Hematopoietic multipotent progenitor cell (in vitro differentiated cells): ENCODE measurements at places on chromosomes 1 and 21.

DNA sequence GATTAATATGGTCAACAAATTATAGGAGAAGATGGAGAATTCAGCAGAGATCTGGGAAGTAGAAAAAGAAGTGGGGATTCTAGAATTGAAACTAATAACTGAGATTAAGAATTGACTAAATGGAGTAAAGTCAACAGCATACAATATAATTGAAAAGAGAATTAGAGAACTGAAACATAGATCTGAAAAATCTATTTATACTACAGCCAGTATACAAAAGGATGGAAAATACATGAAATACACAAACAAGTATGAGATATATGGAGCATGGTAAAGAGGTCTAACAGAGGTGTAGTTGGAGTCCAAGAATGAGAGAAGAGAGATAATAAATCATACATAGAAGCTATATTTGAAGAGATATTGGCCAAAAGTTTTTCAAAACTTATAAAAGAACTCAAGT is 235.2 kb downstream of the FGGY start:
- no peak for DNase-seq

GRCh38 chr1:169043823-169044222 is 62.7 kb upstream of the ATP1B1 start:
- peak; percentile 16 for DNase-seq

- no peak for DNase-seq
Observed at GRCh38 chr1:74571493-74571800, 59.0 kb upstream of the LRRC53 start.

- peak; percentile 56 for DNase-seq
Observed at GRCh38 chr1:93692983-93693591, 11.4 kb upstream of the BCAR3 start.

- DNase-seq = no peak
Observed at GRCh38 chr1:153447498-153448170, 12.8 kb downstream of the S100A7 start.

DNA sequence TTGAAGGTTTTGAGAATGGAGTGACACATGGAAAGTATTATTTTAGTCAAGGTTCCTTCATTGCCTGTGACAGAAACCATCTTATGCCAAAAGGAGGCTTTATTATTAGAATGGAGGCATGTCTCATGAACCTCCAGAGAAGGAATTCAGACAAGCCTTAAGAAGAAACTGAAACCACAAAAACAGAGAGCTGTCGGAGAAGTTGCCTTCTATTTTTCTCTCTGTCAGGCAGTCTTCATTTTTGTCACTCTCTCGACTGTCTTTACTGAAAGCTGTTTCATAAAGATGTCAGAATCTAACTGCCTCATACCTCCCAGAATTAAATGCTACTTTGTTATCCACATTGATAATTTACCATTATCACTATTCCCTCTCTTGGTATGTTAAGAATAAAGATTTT is 434.7 kb upstream of the ADGRL4 start:
- DNase-seq = no peak

GRCh38 chr1:229106526-229107125 is 164.3 kb upstream of the RAB4A start:
- DNase-seq = no peak

DNA sequence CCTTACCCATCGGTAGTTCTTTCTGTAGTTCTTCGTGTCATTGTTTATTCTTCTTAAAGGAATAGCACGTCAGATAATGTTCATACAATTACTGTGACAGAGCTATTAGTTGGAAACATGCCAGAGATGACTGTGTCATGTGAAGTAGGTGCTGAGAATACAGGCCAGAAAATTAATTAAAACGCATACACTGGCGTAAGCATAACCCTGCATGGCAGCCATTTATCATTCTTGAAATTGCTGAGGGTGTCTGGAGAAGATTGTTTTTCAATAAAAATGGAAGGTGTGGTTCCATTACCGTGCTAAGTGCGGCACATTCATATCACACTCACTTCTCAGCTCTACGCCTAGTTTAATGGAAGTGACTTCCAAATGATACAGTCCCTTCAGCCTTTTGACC is 7.8 kb downstream of the ETS2 start:
- no peak for DNase-seq

DNA sequence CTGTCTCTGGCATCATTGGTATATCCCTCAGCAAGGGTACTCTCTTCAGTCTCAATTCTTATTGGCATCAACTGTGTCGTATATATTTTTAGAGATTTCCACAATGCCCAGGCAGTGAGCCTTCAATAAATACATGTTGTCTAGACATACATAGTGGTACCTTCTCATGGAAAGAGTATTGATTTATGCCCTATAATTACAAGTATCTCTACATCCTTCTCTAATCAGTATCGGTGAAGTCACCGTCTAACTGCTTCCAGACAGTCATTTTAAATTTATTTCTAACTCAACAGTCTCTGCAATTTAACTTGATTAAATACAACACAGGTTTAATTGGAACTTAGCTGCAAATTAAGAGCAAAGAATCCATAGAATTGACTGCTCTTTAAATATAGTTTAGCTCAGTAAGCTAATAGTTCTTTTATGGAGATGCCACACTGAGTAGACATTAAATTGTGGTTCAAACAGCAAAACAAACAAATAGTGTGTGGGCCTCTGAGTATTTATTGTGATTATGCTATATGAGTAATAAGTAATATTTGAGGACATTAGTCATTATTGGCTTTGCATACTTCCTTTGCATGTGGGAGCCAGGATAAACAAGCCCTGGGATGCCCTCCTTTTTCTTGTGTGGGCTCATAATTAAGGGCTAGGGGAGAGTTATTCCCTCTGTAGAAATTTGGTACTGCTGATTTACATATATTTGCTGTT is 126.9 kb upstream of the DUSP10 start:
- DNase-seq = no peak

DNA sequence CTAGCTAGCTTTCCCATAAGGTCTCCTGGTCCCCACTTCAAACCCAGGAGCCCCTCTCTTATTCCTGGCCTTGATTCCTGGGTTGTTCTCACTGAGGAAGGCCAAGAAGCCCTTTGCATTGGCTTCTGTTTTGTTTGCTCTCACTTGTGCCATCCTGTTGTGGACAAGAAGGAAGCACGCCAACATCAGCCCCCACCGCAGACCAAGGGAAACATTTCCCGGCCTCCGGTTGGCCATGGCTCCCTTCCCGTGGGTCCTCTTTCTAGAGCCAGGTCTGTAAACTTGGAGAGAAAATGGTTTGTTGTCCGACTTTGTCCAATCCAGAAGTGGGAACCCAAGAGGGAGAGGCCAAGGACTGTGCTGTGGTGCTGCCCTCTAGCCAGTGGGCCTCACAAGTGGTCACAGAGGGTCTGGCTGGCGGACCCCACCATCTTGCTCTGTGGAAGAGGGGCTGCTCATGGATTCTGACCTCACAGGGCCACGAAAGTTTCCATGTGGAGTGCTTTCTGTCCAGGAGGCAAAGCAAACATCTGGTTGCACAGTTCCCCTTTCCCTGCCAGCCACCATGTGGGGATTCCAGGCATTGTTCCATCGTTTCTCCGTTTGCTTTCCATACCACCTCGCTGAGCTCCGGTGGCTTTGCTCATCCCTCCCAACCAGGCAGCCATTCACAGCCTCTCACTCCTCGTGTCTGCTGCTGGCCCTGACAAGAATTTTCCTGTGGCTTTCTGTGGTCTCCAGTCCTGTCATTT is 18.9 kb upstream of the TENT5C start:
- no peak for DNase-seq

- no peak for DNase-seq
Observed at GRCh38 chr1:11944358-11944931, 9.9 kb downstream of the PLOD1 start.

DNA sequence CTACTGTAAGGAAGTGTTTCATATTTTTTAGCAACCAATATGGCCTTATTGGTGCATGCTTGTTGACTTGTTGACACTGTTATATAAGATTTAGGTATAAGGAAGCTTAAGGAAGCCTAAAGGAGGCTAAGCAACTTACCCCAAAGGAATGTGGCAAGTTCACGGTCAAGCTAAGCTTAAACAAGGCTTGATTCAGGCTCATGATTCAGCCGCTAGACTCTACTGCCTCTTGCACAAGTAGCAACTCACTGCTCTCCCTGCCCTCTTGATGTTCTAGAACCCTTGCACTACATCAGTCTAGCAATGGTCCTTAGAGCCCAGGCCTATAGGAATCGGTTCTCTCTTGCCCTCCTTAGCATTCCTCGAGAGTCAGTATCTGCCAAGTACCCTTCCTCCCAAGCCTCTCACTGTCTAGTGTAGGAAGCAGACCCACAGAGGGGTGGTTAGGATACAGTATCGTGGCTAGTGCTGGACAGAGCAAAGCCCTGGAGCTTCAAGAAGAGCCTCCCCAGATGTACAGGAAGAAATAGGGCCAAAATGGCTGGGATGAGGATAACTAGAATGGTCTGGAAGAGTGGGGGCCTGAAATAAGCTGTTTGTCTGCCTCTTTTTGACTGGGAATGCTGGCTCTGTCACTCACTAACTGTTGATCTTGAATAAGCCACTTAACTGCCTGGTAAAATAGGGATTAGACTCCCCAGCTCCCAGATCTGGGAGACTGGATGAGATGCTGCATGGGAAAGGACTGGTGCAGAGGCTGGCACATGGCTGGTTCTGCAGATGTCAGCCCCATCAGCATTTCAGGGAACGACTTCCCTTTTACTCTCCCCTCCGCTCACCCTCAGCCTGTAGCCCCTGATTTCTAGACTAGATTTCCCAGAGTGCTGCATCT is 122.2 kb downstream of the NAV1 start:
- DNase-seq = no peak

GRCh38 chr21:15804247-15805005 is 74.6 kb downstream of the USP25 start:
- DNase-seq = no peak

- no peak for DNase-seq
Observed at GRCh38 chr21:36606287-36606982, 92.5 kb upstream of the SIM2 start.

GRCh38 chr1:21301794-21302440 is 11.7 kb upstream of the ECE1 start:
- no peak for DNase-seq

DNA sequence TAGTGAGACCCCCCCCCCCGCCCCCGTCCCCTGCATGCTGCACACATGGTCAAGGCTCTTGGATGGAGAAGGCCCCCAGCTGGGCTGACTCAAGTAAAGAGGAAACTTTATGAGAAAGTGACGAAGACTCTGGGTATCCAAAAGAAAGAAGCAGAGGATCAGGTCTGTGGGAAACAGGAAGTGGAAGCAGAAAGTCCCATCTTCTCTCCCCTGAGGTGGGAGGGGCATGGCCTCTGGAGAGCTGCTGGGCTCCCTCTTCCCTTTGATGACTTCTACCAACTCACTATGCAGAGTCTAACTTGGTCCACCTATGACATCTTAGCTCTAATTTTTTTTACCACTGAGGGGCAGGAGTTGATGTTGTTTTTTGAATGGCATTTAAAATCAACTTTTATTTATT is 42.7 kb upstream of the LIN9 start:
- DNase-seq = no peak

GRCh38 chr1:158942490-158942889 is 11.1 kb downstream of the PYHIN1 start:
- DNase-seq = no peak

GRCh38 chr1:157399984-157400382 is 152.3 kb downstream of the FCRL5 start:
- DNase-seq = peak; percentile 74

- no peak for DNase-seq
Observed at GRCh38 chr1:7778133-7778628, 5.9 kb upstream of the PER3 start.

DNA sequence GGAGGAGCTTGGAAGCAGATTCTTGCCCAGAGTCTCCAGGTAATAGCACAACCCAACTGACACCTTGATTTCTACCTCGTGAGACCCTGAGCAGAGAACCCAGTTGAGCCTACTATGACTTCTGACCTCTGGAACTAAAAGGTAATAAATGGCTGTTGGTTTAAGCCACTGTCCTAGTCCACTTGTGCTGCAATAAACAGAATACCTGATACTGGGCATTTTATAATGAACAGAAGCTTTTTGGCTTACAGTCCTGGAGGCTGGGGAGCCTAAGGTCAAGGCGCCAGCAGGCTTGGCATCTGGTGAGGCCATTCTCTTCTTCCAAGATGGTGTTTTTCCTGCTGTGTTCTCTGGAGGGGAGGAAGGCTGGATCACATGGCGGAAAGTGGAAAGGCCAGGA is 39.9 kb upstream of the TP53BP2 start:
- no peak for DNase-seq

GRCh38 chr1:169890761-169891538 is 2.7 kb downstream of the SCYL3 start:
- peak; percentile 65 for DNase-seq

- no peak for DNase-seq
Observed at GRCh38 chr1:23393706-23394105, 24.1 kb upstream of the ZNF436 start.

GRCh38 chr1:171251042-171251951 is 3.0 kb downstream of the FMO1 start:
- DNase-seq = peak; percentile 29

GRCh38 chr1:32337855-32338636 is 2.0 kb upstream of the MARCKSL1 start:
- DNase-seq = peak; percentile 68

DNA sequence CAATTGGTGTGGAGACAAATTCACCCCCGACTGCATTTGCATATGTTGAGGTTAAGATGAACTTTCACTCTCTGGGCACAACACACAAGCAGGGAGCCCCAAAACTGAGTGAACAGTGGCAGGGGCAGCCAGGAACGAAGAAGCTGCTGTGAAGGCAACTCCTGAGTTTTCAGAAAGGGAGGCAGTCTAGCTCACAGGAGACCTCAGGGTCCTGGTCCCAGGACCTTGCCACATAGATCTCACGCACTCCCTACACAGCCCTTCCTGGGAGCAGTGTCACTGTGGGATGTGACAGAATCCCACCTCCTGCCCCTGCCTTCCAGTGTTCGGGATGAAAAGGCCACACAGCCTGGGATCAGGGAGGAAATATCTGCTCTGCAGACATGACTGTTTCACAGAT is 60.9 kb downstream of the KCND3 start:
- no peak for DNase-seq

- no peak for DNase-seq
Observed at GRCh38 chr1:107404756-107405155, 263.9 kb downstream of the NTNG1 start.

DNA sequence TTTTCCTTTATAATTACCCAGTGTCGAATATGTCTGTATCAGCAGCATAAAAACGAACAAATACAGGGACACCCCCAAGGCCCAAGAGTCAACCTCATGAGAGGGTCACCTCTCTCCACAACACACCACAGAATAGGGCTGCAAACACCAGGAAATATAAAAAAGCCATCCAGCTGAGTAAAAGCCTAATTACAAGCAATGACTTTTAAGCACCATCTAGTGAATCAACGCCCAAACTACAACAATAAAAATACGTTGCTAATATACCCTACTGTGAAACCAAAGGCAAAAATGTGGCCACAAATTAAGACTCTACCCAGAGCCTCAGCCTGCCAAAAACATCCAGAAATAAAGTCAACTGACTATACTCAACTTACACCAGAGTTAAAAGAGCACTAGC is 817.9 kb upstream of the NEGR1 start:
- DNase-seq = no peak

GRCh38 chr1:225808136-225808535 is 1.8 kb upstream of the EPHX1 start:
- DNase-seq = no peak

GRCh38 chr1:196734006-196734405 is 40.6 kb upstream of the CFHR3 start:
- no peak for DNase-seq
